Hematopoietic multipotent progenitor cell treated with erythropoietin and hydrocortisone succinate and interleukin-3 and kit ligand, for 6 days (in vitro differentiated cells): ENCODE measurements at places on chromosomes 2 and 18.
A peak's percentile ranks its signal among the peaks of the same experiment; 100 is the strongest.

GRCh38 chr18:52334896-52335295, 5.1 kb upstream of the DCC start:
- no peak for DNase-seq

DNA sequence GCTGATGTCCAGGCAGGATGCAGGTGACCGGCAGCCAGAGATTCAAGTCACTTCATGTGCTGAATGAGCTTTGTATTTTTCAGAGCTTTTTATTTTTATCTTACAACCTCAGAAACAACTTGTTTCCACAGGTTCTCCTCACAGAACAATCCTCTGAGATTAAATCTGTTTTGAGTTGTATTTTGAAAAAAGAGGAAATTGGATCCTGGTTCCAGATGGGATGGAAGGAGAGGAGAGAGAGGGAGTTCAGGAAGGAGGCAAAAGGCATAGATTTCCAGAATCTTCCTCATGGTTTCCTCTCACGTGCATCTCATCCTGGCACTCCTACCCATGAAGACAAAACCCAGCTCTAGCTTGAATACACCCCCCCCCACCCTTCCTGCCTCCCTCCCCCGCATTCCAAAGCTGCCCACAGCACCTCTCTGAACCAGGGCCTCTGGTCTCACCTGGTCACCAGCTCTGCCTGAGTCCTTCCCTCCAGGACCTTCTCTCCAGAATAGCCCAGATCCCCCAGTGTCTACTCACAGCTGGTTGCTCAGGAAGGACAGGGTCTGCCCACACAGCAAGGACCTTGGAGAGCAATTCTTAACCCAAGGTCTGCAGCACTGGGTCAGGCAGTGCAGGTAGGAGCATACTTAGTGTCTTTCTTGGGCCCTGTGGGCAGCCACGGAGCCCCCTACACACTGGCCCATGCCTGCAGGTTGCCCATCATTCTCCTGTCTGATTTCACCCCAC, 104.7 kb downstream of the ZFP36L2 start:
- no peak for DNase-seq

DNA sequence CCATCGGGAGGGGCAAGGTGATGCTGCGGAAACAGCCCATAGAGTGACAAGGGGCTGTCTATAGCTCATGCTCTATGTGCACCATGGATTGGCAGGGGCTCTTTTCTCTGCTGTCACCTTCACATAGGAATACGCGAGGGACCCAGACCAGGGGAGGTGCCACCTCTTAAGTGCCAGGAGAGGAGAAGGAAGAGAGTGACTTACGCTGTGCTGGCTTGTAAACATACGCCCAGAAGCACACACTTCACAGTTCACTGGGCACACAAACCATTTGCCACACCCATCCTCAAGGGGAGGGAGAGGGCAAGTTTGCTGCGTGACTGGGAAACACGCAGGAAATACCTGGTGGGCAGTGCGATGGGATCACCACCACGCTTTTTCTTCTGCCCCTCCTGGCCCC, 65.1 kb upstream of the GPR45 start:
- DNase-seq: no peak

- no peak for DNase-seq
Measured at GRCh38 chr2:141021611-141022010, 1109.2 kb downstream of the LRP1B start.

DNA sequence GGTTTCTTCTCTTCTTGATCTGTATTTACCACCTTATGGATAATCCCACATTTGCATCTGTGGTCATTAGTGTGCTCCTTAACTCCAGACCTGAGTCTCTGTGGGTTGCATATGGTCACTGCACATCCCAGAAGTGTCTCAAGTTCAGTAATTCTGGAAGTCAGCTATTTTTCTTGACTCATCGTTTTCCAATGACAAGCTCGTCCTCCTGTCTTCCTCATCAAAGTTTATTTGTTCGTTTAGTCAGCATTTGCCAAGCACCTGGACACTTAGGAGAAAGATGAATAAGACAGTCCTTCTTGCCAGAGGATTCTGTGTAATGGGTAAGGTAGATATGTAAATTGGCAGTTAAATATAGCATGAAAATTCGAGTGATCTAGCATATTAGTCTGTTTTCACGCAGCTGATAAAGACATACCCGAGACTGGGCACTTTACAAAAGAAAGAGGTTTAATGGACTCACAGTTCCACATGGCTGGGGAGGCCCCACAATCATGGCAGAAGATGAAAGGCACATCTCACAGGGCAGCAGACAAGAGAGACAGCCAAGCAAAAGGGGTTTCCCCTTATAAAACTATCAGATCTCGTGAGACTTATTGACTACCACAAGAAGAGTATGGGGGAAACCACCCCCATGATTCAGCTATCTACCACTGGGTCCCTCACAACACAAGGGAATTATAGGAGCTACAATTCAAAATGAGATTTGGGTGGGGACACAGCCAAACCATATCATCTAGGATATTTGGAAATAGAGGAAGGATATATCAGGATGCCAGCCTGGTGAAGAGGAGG, 19.4 kb downstream of the FASTKD2 start:
- DNase-seq: no peak

DNA sequence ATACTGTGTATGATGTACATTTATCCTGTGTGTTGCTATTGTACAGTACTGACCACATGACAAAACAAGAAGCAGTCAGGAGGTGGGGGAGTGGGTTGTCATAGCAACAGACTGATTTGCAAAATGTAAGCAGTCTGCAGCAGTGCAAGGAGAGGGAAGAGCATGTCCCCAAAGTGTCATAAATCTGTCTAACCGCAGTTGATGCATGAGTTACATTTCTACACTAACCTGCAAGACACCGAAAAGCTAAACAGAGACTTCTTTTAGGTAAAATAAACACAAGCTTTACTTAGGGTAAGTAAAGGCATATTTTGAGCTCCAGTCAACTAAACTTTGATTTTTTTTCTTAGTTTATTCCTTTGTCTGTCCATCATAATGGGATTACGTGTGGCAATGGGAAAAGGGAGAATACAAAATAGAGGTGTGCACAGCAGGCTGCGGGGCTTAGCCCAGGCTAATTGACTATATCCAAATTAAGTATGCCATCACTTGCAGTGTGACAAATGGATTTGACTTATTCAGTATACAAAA, 134.5 kb downstream of the MEIS1 start:
- DNase-seq: peak; percentile 45

- DNase-seq: peak; percentile 89
Measured at GRCh38 chr18:13207294-13207693, 11.3 kb upstream of the LDLRAD4 start.

DNA sequence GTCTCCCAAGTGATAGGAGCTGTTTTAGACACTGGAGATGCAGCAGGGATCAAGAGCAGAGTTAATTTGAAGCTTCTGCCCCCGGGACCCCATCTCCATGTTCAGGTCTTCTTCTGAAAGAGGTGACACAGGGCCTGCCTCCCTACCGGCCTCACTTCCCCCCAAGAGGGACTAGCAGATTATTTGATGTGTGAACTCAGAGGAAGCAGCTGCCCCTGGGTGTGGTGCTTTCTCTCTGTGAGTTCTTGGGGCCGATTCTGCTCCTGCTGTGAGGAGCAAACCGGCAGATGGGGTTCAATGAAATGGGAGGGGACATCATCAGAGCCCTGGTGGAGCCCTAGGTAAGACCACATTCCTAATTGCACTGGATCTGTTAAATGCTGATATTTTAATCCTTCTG, 193.4 kb downstream of the FBXO15 start:
- DNase-seq: no peak

GRCh38 chr18:48891721-48892120, 59.0 kb downstream of the SMAD7 start:
- DNase-seq: no peak

DNA sequence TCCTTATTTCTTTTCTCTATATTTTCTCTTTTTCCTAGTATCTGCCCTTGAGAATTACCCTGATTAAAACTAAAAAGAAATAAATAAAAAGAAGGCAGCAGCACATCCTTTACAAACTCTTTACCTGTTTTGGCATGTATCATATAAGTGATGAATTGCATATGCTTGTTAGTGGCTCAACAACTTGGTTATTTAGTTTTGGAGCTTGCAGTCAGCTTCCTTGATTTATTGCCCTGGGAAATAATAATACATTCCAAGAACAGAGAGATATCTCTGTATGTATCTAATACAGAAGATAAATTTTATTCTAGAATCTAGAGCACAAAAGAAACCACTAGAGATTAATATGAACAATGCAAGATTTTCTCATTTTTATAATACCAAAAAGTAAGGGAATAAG, 139.8 kb upstream of the ZC3H15 start:
- DNase-seq: no peak

DNA sequence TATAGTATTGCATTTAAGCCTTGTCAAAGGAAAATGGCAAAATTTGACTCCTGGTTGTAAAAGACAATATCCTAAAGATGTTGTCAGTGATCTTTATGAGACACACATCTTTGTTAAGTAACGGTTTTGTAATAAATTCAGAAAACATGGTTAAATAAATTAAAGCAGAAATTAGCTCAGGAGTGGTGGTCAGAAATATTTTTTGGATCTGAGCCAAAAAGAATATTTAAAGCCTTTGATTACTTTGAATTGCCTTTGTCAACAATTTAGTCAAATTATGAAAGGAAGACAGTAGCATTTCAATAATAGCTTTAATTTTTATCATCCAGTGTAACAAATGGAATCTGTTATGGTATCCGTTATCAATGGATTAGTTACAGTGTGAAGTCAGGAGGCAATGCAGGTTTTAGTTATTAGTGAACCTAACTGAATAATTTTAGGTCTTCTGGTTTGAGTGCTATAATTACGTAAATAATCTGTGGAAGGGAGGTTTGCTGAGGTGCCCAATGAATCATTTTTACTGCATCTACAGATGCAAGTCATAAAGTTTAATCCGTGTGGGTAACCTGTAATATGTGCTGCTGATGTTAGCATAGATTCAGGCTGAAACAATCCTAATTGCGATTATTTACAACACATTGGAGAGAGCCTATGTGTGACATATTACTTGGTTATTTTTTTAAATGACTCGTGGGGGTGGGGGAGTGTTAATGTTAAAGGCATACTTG, 42.7 kb downstream of the SMAD4 start:
- no peak for DNase-seq

DNA sequence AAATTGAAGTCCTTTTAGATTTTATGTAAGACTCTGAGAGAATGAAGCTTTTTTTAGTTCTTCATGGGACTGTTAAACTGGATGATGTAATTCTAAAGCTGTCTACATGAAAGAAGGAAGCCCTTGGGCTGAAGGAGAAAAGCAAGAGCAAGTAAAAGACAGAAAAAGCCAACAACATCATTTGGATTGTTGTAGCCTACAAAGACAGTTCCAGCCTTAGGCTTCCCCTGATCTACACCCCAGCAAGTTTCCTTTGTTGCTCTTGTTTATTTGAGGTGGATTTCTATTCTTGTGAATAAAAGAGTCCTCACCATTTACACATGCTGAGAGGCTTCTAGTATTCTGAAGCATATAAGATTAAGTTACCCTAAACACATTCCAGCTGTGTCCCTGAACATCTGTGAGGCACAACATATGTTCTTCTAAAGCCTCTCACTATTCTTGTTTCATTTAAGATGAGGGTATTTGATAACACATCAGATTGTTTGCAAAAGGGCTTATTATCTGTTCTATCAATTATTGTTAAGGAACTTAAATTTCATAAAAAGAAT, 377.8 kb downstream of the LNPK start:
- no peak for DNase-seq

DNA sequence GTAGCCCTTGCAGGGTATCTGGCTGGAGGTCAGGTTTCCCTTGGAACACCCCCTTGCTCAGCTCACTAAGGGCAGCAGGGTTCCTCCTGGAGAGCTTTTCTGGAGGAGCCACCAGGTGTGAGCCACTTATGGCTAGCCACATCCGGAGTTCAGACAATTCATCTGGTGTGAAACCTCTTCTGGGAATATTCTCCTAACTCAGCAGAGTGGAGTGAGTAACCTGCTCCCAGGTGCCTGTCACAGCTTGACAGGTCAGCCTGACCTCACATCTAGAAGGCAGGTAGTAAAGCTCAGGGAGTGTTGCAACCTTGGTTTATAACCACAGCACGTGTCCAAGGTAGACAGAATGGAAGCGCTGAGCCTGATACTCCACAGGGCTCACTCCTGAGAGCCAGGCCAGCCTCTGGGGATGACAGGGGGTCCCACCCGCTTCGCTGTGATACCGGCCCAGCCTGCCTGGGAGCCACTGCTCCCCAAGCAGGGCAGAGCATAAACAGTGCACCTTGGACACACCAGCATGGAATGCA, 62.6 kb upstream of the TGFA start:
- no peak for DNase-seq

- peak; percentile 61 for DNase-seq
Measured at GRCh38 chr18:183769-184168, 25.4 kb downstream of the USP14 start.

DNA sequence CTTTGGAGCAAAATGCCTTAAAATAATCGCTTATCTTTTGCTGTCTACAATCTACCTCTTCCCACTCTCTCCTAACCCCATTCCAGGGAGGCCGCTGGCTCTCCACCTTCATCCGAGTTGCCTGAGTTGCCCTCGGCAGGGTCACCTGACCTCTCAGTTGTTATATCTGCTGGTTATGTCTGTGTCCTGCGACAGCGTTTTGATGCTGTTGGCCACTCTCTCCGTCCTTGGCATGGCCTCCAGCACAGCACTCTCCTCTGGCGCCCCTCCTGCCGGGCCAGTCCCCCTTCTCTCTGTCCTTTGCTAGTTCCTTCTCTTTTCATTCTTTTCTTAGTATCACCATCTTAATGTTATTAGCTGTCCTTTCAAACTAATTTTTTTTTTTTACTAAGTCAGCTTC, 41.6 kb downstream of the TRAF3IP1 start:
- DNase-seq: no peak

DNA sequence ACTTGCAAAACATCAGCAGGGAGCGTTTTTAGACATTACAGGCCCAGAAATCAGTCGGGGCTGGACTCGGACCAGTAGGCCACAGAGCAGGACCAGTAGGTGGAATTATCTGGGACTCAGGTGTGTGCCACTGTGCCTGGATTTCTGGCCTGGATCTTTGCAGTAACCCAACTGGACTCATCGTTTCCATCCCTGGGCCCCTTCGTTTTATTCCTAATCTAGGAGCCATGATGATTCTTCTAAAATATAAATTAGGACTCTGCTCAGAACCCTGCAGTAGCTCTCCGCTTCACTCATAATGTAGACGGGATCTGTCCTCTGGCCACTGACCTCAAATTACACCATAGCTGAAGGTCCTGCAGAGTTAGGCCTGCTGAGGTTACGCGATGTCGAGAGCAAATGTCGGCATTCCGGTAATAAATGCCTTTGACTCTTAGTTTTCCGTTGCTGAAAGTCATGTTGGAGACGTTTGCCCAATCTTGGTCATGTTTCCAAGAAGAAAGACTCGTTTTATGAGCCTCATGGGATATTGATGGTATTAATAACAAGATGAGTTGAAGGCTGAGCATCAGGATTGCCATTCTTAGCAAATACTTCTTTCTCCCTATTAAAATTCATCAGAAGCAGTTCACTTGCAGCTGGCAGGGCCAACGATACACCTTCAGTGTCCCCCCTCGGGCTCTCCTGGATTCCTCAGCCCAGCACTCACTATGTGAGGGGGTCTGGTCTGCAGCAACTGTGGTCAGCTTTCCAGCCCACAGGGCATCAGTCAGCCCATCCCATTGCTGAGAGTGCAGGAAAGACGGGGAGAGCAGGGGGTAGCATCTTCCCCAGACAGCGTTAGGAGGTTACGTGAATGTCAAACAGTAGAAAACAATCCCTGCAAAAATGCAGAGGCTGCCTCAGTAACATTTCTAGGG, 39.9 kb upstream of the KLF11 start:
- DNase-seq: no peak

- peak; percentile 70 for DNase-seq
Measured at GRCh38 chr2:11582862-11583752, 49.3 kb downstream of the GREB1 start.

GRCh38 chr2:45680351-45680967, 29.0 kb downstream of the PRKCE start:
- DNase-seq: no peak
